COLO829 (cell line): ENCODE measurements at places on chromosomes 3 and 15.

DNA sequence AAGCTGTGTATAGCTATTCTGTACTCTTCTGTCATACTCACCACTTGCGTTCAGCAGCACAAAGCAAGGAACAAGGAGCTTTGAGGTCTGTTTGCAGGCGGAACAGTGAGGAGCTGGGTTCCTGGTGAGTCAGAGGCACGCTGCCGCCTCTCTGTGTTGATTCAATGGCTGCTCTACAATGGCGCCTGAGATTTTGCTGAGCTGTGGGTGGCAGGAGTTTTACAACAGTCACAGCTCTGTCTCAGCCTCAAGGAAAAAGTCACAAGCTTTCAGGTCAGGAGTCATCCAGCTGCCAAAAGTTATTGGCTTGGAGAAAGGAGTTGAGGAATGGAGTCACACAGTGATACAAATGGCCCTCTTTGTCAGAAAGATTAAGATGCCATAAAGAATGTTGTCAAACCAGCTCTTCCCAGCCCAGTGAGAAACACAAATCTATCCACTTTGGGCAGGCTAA is 98.1 kb downstream of the SSR3 start:
- DNase-seq, result peak; percentile 92

GRCh38 chr3:134956395-134956794 is 161.3 kb downstream of the EPHB1 start:
- DNase-seq, result no peak

- peak; percentile 1 for DNase-seq
These were observed 199.1 kb downstream of the LRRN1 start for GRCh38 chr3:3998140-3998922.

- no peak for DNase-seq
These were observed 109.3 kb downstream of the CBLB start for GRCh38 chr3:105759442-105760078.

- no peak for DNase-seq
These were observed 95.7 kb upstream of the MCTP2 start for GRCh38 chr15:94135486-94136147.

DNA sequence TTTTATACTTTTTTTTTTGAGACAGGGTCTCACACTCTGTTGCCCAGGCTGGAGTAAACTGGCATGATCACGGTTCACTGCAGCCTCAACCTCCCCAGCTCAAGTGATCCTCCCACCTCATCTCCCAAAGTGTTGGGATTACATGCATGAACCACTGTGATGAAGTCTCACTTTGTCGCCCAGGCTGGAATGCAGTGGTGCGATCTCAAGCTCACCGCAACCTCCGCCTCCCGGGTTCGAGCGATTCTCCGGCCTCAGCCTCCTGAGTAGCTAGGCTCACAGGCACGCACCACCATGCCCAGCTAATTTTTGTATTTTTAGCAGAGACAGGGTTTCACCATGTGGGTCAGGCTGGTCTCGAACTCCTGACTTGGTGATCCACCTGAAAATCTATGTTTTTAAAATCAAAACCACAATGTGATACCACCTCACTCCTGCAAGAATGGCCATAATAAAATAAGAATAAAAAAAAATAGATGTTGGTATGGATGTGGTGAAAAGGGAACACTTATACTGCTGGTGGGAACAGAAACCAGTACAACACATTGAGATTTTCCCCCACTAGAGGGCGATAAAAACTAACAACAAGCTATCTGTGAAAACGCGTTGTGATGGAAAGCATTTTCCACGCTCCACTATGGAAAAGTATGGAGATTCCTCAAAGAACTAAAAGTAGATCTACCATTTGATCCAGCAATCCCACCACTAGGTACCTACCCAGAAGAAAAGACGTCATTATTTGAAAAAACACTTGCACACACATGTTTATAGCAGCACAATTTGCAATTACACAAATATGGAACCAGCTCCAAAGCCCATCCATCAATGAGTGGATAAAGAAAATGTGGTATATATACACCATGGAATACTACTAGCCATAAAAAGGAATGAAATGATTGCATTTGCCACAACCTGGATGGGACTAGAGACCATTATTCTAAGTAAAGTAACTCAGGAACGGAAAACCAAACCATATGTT is 26.8 kb upstream of the OCA2 start:
- peak; percentile 25 for DNase-seq

DNA sequence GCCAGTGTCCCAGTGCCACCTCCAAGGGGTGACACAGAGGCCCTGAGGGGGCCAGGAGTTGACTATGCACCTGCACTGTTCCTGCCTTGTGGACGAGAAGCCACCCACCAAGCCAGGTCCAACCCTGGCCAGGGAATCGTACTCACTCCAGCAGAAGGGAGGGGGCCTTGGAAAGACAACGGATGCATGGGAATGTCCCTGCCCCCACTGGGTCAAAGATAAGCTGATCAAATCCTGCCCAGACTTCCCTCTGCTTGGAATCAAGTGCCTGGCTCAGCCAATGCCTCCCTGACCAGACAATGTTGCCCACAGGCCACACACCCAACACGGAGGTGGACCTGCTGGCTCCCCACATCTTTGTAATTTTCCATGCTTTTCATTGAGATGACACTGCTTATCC is 23.9 kb downstream of the CACNA2D2 start:
- no peak for DNase-seq

GRCh38 chr3:47612178-47612577 is 33.5 kb upstream of the CSPG5 start:
- DNase-seq, result no peak

GRCh38 chr3:55282994-55283393 is 204.1 kb downstream of the WNT5A start:
- no peak for DNase-seq

- no peak for DNase-seq
These were observed 945.6 kb upstream of the GBE1 start for GRCh38 chr3:82707035-82707434.

- DNase-seq, result no peak
These were observed 97.1 kb upstream of the SPATA16 start for GRCh38 chr3:173238091-173238490.

DNA sequence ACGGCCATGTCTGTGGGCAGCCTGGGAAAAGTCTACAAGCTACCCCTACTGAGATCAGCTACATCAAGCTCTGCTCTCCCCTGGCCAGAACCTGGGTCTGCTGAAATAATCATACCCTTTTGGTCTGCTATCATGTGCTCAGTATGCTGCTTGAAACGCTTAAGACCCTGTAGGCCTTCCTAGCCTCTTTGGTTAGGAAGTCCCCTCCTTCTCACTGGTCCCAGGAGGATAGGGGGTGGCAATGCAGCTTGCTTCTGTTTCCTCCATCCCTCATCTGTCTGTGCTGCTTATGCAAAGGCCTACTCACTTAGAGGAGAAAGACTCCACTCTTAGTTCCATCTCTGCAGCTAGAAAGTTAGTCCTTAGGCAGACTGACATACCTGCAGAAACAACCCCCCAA is 118.2 kb upstream of the RASGRP1 start:
- DNase-seq, result no peak

DNA sequence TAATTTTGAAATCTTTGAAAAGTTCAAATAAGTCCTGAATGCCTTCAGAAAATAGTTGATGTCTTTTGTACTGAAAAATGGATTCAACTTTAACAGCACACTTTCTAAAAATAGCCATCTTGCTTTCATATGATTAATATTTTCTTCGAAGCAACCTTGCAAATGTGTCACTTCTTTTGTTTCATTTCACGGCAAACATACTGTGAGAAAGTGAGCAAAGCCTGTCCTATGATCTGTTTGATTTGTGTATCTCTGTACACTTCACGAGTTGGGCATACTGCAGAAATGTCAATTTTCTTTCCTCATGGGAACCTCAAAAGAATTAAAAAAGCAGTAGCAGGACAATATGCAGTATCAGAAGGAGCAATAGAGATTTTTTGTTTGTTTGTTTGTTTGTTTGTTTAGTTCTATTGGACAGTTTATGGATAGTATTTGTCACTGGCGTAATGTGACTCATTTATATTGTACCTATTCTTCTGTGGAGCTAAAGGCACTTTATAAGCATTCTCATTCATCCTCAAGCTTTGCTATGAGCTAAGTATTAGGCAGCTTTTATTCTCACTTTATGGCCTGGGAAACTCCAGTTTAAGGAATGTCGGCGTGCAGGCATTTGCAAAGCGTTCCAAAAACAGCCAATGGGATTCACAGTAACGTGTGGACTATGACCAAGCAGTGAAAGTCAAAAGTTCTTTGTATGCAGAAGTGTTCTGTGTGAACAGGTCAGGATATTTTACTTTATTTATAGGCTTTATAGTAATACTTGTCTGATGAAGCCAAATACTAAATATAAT is 572.0 kb downstream of the NAALADL2 start:
- no peak for DNase-seq

DNA sequence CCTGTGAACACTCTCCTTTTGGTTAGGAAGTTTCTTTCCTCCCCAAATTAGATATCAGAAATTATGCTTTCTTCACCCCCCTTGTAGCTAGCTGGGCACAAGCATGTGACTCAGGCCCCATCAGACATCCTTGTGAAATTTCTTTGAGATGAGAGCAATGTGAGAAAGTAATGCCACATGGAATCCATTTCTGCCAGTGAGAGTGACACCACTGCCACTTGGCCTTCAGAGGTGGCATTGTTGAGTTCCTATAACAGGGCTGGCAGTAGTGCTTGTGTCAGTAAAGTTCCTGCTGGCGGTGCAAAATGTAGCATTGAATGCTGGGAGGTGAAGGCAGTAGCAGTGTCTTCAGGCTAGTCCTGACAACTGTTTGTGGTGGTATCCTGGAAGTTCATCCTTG is 80.7 kb upstream of the ZNF280D start:
- no peak for DNase-seq

DNA sequence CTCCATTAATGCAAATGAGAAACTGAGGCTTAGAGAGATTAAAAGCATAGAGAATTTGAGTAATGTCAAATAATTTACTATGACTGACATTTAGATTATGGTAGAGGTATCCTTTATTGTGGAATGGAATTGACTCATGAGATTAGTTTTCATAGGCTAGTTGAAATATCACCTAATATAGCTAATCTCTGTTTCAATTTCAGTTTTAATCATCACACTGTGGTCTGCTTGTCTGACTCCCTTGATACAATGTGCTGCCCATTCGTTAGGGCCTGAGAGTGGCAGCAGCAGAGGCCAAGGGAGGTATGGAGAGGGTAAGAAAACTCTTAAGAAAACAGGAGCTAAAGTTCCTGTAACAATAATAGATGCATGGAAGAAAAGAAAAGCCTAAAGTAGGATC is 13.2 kb upstream of the ZBTB20 start:
- no peak for DNase-seq

GRCh38 chr15:82040862-82041261 is 5.0 kb downstream of the MEX3B start:
- no peak for DNase-seq

- no peak for DNase-seq
These were observed 38.4 kb upstream of the FOXB1 start for GRCh38 chr15:59965741-59966140.
